CD4-positive, alpha-beta T cell treated with Interleukin-2 at 100 ng/mL for 4 hours (primary cell): ENCODE measurements at places on chromosomes 1 and 21.

GRCh38 chr1:121569428-121569827, 384.7 kb downstream of the SRGAP2C start:
- no peak for DNase-seq

- no peak for DNase-seq
Observed at GRCh38 chr1:47893412-47893811, 103.8 kb downstream of the TRABD2B start.

DNA sequence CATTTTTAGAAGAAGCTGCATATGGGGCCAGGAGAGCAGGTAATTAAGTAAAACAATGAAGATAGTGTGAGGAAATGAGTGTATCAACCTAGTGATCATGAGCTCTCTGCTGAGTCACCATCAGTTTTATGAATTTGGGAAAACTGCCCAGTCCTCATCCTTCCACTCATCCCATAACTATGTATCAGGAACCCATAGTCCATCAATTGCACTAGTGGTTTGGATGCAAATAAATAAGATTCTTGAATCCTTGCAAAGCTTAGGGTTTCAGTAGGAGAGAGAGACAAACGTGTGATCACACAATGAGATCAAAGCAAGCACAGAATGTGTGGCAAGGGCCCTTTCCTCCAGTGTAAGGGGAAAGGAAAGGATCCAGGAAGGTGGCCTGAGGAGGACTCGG, 145.6 kb downstream of the ZZZ3 start:
- DNase-seq = no peak

DNA sequence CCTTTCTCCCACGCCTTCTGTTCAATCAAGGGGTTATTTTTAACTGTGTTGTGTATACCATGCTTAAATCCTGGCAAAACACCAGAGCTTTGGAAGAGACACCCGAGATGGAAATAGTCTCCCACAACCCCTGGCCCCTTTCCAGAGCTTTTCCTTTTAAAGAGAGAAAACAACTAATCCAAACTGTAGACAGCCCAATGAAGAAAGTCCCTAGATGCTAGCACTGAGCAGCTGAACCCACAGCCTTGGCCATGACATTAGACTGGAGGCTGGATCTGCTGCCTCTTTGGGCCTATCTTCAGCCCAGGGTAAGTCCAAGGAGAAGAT, 64.9 kb upstream of the ARTN start:
- no peak for DNase-seq

DNA sequence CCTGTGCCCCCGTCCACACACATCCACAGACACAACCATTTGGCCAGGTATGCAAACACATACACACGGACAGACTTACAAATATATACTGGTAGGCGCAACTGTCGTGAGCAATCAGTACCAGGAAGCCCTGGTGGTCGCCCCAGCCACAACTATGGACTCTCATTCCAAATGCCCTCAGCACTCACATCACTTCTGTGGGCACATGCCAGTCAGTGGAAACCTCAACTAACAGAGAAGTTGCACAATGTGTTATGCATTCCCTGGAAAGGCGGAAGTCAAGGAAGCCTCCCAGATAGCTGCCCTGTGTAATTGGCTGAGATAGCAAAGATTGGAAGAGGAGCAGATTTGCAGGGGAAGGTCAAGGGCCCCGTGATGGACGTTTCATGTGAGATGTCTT, 1.4 kb upstream of the HEYL start:
- DNase-seq = no peak

DNA sequence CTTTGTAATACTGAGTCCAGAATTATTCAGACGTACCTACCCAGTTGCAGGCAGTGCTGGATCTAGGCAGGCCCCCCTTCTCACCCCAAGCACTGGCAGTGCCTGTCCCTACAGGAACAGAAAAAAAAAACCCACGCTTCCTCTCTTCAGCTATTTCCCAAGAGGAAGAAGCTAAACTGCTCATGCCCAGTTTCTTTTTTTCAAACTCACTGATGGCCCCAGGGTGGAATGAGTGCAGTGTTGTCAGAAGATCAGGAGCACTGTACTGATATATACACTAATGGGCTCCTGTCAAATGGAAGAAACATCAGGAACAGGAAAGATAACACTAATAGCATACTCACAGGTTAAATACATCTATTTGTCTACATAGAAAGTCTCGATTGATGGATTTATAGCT, 28.2 kb upstream of the DOCK7 start:
- no peak for DNase-seq

DNA sequence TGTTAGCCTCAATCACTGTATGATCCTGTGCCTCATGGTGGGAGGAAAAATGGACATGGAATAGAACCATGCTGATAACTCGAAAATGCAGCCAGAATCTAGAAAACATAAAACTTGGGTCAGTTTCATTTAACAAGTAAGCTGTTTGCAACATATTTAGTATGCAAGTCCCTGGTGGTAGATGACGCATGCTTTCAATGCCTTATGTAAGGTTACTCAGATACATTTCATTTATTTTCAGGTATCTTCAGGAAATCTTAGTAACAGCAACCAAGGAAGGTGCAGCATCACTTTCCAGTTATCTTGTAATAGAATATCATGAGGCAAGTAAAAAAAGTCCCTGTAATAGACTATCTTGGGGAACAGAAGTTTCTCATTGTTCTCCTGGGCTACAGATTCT, 92.9 kb downstream of the RYR2 start:
- no peak for DNase-seq

DNA sequence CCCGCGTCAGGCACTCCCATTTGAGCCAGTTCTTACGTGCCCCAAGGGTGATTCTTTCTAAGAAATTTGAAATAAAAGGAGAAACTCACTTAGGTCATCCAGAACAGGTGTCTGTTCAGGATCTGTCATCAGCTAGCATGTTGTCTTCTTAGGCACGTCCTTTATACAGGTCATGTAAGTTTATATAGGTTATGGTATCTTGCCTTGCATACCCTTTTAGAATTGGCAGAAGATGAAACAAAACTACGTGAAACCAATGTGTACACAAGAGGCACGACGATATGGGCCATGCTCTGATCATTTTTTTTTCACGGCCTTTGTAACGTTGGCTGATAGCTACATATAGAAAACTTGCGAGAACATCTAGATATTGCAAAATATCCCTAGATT, 579 bp upstream of the GTF2B start:
- peak; percentile 11 for DNase-seq
